Retinal pigment epithelial cell (primary cell): ENCODE measurements at places on chromosomes 7 and 10.

- DNase-seq: no peak
Measured at GRCh38 chr10:35635576-35635975, 6.5 kb downstream of the FZD8 start.

- DNase-seq: no peak
Measured at GRCh38 chr7:128036226-128036940, 5.1 kb upstream of the LRRC4 start.

DNA sequence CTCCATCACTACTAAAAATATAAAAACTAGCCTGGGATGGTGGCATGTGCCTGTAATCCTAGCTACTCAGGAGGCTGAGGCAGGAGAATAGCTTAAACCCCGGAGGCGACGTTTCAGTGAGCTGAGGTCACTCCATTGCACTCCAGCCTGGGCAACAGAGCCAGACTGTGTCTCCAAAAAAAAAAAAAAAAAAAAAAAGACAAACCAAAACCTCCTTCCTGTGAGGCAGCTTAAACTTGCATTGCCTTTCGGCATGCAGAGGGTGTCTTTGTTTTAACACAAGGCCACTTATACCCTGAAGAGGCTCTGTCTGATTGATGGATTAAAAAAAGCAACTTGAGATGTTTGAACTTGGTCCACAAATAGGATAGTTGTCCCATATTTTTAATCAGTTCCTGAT, 128.4 kb upstream of the RSU1 start:
- no peak for DNase-seq

DNA sequence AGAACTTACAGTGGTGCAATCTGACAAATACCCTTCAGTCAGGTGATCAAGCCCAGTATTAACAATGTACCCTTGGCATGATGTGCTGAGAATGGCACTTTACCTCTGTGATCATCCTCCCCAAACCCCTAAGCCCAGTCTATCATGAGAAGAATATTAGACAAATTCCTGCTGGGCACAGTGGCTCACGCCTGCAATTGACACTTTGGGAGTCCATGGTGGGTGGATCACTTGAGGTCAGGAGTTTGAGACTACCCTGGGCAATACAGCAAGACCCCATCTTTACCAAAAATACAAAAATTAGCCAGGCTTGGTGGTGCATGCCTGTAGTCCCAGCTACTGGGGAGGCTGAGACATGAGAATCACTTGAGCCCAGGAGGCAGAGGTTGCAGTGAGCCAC, 7.4 kb upstream of the CUL2 start:
- DNase-seq: no peak

DNA sequence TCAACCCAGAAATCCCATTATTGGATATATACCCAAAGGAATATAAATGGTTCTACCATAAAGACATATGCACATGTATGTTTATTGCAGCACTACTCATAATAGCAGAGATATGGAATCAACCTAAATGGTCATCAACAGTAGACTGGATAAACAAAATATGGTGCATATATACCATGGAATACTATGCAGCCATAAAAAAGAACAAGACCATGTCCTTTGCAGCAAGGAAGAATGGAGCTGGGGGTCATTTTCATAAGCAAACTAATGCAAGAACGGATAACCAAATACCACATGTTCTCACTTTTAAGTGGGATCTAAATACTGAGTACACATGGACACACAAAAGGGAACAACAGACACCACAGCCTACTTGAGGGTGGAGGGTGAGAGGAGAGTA, 2.2 kb upstream of the AFAP1L2 start:
- no peak for DNase-seq

GRCh38 chr10:117936141-117936540, 110.6 kb downstream of the RAB11FIP2 start:
- DNase-seq: no peak

DNA sequence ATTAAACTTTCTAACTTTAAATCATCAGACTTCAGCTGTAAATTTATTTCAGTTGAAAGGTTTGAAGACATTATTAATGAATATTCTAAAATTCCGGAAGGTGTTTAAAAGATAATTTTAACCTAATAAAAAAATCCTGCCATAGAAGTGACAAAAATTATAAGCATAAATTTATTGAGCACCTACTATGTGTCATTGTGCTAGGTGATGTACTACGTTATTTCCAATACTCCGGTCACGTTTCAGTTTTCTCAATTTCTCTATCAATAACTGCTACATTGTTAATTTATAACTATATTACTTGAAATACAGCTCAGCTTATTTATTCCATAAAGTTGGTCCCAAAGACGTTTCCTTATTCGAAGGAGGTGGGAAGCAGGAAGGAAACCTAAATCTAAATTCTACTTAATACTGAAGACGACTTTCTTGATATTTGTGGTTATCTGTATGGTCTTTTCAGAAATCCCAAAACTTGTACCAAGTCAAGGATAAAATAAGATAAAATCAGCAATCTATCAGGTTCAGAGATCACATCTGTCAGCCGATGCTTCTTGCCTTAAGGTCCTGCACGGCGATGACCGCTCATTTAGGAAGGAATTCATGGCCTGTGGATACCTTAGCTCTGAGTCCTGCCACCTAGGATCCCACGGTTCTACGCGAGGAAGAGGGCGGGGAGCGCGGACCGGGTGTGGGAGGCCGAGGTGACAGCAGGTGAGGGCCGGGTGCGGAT, 1.2 kb upstream of the ZEB1 start:
- DNase-seq: no peak

DNA sequence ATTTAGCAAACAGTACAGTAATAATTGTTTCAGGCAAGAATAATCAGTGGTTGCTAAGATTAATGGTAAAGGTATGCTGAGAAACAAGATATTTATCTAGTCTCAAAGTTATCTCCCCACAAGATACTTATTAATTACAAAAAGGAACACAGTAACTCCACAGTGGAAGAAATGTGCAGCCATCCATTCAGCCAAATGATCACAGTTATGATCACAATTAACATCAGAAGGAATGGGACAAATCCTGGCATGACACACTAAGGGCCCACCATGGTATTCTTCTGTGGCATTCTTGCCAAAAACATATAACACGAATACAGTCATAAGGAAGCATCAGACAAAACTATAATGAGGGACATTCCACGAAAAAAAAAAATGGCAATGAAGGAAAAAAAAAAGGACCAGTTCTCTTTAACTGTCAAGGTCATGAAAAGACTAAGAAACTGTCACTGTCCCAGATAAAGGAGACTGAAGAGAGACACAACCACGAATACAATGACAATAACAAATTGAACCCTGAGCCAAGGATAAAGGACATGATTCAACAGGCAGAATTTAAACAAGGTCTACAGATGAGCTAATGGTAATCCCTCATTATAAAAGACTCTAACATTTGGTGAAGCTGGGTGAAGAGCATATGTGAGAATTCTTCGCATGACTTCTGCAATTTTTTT, 20.9 kb downstream of the NUDCD3 start:
- no peak for DNase-seq

GRCh38 chr10:102394801-102395399, 605 bp upstream of the NFKB2 start:
- DNase-seq: no peak

GRCh38 chr7:64686493-64687184, 20.7 kb downstream of the ZNF107 start:
- DNase-seq: no peak

DNA sequence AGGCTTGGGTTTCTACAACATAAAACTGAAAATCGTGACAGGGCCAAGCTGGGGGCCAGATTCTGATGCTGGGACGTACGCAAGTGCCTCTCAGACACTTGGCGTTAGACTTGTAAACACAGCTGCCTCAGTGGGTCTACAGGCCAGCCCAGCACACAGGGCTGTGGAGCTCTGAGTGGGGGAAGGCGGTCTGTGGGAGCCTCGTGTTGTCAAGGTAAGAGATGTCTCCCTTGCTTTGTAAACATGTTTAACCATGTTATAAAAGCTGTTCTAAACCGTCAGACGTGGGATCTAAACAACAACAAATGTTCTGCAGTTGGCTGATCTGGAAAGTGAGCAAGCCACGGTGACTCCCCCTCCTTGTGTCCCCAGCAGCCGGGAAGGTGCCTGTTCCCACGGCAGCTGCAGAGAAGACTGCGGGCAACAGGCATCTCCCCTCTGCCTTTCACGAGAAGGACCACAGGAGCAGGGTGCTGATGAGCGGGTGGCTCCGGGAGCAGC, 67.8 kb downstream of the ZRANB1 start:
- DNase-seq: no peak

GRCh38 chr7:141497391-141497790, 53.8 kb upstream of the AGK start:
- DNase-seq: no peak

DNA sequence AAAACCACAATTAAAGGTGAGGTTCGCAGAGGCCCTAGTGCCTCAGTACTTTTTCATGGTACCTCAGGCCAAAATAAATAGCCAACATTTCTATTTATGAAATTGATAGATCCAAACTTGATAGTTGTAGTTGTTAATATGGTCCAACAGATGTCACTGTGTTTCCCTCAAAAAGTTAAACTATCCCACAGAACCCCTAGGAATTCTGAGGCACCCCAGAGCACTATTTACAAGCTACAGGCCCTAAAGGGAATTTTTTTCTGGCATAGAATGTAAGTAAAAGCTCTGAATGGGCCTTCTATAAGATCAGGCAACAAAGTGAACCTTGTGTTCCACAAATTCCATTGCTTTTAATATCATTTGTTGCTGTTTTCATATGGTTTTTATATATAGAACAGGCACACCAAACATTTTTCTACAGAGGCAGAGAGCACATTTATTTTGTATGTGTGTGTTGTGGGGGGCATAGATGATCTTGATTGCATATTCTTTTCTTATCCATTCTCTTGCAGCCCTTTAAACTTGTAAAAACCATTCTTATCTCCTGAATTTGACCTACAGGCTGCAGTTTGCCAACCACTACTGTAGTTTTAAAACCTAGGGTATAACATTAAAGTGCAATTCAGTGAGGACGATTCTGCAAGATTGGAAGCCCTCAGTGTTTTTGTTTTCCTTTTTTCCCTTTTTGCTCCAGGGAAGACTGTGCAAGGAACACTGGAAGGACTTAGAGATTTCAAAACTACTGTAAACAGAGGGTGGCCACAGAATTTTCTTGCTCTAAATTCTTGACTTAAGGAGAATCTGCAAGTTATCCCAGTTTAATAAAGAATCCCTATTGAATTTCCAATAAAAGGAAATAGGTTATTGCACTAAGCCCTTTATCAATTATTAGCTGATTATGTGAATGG, 3.5 kb upstream of the ARL4A start:
- DNase-seq: no peak

- no peak for DNase-seq
Measured at GRCh38 chr7:158488181-158488971, 99.2 kb downstream of the PTPRN2 start.

DNA sequence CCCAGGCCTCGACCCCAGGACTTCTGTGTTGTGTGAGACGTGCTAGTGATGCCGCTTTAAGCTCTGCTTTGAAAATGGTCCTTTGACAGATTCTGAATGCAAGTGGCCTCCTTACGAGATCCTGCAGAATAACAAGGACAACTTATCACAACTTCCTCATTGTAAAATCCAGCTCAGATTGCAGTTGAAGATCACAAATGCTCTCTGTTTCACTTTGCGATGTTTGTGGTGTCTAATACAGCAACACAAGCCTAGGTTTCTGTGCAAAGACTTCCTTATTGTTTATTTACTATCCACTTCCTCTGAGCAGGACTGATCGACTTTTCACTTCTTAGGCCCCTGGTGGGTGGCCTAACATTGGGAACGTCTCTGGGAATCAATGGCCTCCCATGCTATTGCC, 31.7 kb upstream of the INSIG1 start:
- no peak for DNase-seq

DNA sequence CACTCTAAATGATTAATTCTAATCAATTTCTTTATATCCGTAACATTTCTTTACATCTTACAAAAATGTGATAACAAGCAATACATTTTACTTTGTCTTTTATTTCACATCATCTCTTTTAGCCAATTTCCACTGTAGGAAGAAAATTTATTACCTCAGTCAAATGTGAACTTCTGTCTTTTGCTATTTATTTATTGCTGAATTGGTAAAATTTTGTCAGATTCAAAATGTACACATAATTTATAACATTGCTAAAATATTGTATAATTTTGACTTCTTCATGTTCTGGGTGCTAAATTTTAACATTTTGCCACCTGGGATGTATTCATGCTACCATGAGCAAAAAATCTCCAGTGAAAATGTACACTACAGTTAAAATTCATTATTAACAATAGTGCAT, 158.0 kb downstream of the HGF start:
- no peak for DNase-seq

DNA sequence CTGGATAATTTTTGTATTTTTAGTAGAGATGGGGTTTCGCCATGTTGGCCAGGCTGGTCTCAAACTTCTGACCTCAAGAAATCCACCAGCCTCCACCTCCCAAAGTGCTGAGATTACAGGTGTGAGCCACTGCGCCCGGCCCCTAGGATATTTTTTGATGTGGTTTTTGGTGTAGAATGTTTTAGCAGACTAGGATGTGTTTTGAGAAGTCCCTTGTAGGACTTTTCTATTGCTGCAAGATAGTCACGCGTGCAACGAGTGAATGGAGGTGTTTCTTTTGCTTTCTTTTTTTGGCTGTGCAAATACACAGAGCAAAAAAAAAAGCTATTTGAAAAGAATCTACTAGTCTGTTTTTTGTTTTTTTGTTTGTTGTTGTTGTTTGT, 29.8 kb upstream of the KLF6 start:
- DNase-seq: no peak

- no peak for DNase-seq
Measured at GRCh38 chr10:14412624-14413023, 81.9 kb upstream of the FRMD4A start.

- no peak for DNase-seq
Measured at GRCh38 chr10:29635711-29636144, 957 bp upstream of the SVIL start.

DNA sequence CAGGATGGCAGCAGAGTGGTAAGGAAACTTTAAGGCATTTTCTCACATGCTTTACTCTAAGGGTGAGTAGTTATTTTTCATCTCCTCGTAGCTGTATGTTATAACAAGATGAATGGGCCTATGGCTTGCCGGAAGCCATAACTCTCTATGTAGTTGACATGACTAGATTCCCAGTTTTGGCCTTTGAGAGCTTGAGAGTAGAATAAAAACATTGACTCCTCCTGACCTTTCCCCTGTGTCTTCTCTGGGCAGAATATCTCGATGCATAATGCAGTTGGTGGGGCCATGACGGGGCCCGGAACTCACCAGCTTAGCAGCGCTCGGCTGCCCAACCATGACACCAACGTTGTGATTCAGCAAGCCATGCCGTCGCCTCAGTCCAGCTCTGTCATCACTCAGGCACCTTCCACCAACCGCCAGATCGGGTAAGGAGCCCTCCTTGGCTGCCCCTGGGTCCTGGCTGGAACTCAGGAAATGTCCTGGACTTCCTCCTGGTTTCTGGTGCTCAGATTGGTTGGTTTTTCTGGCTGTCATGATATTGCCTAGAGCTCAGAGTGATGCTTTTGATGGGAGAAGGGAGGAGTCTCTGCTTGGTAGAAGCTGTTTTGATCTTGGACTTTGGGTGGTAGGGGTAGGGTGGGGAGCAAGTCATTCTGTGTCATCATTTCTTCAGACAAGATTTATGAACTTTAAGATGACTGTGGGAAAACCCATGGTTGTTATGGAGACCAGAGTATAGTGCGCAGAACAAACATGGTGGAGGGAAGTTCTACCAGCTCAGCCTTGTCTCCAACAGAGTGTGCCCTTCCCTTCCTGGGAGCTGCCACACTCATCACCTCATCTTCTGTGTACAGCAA, 158.0 kb downstream of the CREB5 start:
- no peak for DNase-seq
